ENCODE measurements at places on chromosomes 4 and X.

- no peak for DNase-seq
Measured at GRCh38 chrX:50707955-50708699, 105.9 kb downstream of the SHROOM4 start.

GRCh38 chr4:153062652-153063168 is 126.6 kb downstream of the FHDC1 start:
- DNase-seq = no peak

GRCh38 chr4:119833611-119834010 is 205.0 kb upstream of the PDE5A start:
- no peak for DNase-seq

GRCh38 chr4:56078866-56079265 is 130.1 kb downstream of the CEP135 start:
- no peak for DNase-seq

GRCh38 chrX:28946846-28947245 is 359.6 kb downstream of the IL1RAPL1 start:
- no peak for DNase-seq

- peak; percentile 43 for DNase-seq
Measured at GRCh38 chr4:38310446-38311043, 350.3 kb downstream of the PTTG2 start.

DNA sequence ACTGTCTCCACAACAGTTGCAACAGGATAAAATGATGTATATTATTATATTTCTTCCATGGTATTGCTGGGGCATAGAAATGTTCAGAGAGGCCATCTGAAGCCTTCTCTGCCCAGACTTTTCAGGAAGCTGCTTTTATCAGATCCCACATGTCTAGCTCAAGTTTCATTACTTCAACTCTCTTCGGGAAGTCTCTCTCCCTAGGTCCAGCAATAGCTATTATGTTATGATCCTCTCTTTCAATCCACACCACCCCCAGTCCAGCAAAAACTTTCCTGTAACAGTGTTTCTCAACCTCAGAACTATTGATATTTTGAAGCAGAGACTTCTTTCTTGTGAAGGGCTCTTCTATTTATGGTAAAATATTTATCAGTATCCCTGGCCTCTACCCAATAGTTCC is 44.9 kb downstream of the CXCL1 start:
- DNase-seq = no peak

DNA sequence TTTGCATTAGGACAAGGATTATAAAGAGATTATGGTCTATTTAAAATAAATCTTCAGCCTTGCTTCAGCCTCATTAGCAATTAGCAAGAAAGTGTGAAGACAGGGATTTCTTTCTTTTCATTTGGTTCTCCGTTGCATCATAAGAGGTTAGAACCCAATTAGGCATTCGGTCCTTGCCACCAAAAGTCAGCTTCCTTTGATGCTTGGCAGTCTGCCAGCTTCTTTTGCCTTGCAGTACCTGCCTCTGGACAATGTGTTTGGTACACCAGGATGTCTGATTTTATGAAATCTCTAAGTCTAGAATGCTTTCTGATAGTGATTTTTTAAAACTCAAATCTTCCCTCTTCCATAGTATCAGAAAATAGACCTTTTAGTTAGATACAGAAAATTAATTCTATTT is 12.4 kb downstream of the SMIM20 start:
- DNase-seq = no peak

GRCh38 chrX:119121341-119121740 is 6.3 kb downstream of the KIAA1210 start:
- DNase-seq = no peak
